Activated CD8-positive, alpha-beta memory T cell treated with anti-CD3 and anti-CD28 coated beads for 48 hours (primary cell): ENCODE measurements at places on chromosomes 3 and 15.

DNA sequence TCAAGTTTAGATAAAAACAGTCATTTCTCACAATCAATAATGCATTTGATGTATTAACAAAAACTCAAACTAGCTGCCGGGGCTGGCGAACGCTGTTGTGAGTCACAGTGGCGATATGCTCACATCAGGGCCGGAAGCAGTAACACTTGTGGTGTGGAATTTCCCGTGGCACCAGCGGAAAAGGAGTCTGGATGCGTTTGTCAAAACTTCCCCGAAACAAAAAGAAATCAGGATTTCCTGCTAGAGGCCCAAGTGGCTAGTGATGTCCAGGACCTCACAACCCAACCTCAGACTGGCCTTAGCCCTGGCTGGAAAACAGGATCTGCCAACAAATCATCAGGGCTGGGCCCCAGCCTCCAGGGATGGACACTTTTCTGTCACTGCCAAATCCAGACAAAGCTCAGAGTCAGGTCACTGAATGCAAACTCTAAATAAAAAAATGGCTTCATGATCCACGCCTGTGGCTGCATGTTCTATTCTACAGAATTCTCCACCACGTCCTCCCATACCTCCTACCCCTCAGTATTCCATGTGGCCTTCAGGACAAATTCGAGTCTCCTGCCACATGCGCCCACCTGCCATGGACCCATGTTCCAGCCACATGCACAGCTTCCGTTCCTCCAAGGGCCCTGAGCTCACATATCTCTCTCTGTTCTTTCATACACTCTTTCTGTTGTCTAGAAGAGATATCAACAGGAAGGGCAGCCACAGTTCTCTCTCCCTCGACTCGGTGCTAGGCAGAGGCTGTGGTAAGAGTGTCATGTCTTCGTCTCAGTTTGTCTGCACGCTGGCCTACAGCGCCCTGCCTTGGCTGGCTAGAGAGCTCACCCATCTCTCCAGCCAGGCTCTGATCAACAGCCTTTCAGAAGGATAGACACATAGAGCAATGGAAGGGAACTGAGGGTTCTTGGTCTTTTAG lies 35.4 kb downstream of the EHD4 start:
- peak; percentile 12 for DNase-seq

GRCh38 chr3:39843440-39843839 lies 34.0 kb downstream of the MYRIP start:
- DNase-seq = no peak

GRCh38 chr3:45098310-45098709 lies 47.9 kb downstream of the CDCP1 start:
- no peak for DNase-seq

- no peak for DNase-seq
Measured at GRCh38 chr15:88748081-88748480, 55.2 kb upstream of the ACAN start.

DNA sequence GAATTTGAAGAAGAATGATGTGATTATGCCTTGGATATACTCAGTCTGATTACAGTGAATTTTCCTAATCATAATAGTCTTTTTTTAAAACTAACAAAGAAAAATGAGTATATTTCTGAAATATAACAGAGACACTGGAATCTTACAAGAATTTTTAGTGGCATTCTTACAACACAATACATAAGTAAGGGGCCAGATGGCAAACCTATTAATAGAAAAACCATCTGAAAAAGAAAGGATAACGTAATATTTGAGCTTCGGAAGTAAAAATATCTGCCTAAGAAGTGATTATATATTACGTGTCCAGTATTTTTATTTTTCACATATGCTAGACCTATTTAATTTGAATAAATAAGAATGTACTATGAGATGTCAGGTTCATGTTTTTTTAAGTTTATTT lies 452.8 kb downstream of the NAALADL2 start:
- no peak for DNase-seq

- DNase-seq = no peak
Measured at GRCh38 chr3:32208447-32208846, 30.0 kb upstream of the CMTM8 start.

- no peak for DNase-seq
Measured at GRCh38 chr3:52705438-52705687, 228 bp downstream of the GLT8D1 start.

DNA sequence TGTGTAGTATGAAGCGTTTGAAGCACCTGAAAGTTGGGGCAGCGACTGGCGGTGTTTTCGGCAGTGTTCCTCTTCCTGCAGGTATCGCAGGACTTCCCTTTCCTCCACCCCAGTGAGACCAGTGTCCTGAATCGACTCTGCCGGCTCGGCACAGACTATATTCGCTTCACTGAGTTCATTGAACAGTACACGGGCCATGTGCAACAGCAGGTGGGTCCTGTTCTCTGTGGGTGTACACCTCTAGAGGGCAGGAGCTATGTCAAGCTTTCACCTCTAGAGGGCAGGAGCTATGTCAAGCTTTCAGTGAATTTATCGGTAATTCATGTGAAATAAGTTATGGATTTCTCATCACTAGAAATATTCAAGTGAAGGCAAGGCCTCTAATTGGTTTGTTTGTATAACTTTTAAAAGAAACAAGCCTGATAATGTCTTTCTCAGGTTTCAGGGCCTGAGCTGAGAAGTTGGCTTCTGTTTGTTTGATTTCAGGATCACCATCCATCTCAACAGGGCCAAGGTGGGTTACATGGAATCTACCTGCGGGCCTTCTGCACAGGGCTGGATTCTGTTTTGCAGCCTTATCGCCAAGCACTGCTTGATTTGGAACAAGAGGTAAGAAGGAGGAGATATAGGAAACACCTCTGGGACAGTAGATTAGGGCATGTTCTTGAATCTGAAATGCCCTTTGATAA lies 5.3 kb downstream of the TUBGCP4 start:
- DNase-seq = no peak

GRCh38 chr3:8641472-8641871 lies 3.1 kb downstream of the SSUH2 start:
- no peak for DNase-seq

- DNase-seq = no peak
Measured at GRCh38 chr15:32870240-32871033, 152.6 kb downstream of the GREM1 start.

- no peak for DNase-seq
Measured at GRCh38 chr3:35254917-35255316, 384.4 kb upstream of the ARPP21 start.

- no peak for DNase-seq
Measured at GRCh38 chr3:9021271-9022009, 58.2 kb upstream of the RAD18 start.

DNA sequence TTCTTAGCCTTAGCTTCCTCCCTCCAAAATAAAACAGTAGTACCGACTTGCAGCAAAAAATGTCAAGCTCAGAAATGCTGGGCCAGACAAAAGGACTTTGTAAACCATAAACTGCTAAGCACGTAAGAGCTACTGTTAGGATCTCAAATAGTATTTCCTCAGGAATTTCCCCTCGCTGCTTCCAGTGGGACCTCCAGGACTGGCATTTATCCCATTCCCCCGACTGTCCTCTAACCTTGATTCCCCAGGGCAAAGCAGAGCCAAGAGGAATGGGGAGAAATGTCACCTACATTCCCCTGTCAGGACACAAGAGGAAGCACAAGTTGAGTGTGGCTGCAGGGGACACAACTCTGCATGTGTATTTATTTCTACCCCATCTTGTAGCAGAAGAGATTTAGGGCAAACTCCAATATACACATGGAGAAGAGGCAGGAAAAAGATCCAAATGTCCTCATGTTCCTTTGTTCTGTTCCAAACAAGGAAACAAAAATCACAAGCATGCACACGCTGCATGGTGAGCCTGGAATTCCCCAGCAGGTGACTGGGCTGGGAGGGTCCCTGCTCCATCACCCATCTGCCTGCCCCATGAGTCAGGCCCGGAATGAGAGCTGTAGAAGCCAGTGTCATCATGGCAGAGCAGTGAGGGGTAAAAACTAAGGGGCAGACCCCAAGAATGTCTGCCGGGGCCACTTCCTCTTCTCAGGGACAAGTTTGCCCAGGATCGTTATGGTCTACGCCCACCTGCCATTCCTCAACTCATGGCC lies 4.2 kb downstream of the STOML1 start:
- DNase-seq = no peak

- DNase-seq = no peak
Measured at GRCh38 chr3:141126661-141127343, 75.7 kb downstream of the SPSB4 start.

- DNase-seq = no peak
Measured at GRCh38 chr3:37862219-37862902, 681 bp downstream of the CTDSPL start.

DNA sequence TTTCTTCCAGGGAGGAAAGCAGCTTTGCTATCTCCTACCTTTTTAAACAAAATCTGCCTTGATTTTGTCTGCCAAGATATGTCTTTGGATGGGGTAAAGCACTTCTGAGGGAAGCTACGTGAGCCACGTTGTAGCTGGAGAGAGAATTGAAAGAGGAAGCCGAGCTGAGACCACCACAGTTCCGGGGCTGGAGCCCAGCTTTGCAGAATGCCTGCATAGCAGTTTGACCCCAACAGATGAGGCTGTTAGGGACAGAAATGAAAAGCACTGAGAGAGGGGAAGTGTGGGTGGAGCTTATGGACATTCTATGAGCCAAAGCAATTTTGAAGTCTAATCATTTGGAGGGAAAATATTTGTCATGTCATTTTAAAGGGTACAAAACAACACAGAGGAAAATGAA lies 45.4 kb downstream of the LIPC start:
- no peak for DNase-seq

DNA sequence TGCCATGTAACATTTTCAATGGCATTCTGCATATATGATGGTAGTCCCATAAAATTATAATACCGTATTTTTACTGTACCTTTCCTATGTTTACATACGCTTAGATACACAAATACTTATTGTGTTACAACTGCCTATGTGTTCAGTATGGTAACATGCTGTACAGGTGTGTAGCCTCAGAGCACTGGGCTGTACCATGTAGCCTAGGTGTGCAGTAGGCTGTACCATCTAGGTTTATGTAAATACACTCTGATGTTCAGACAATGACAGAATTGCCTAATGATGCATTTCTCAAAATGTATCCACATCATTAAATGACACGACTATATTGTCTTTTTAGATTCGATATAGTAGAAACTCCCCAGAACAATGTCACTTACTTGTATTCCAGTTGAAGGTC lies 22.7 kb downstream of the CD80 start:
- no peak for DNase-seq

DNA sequence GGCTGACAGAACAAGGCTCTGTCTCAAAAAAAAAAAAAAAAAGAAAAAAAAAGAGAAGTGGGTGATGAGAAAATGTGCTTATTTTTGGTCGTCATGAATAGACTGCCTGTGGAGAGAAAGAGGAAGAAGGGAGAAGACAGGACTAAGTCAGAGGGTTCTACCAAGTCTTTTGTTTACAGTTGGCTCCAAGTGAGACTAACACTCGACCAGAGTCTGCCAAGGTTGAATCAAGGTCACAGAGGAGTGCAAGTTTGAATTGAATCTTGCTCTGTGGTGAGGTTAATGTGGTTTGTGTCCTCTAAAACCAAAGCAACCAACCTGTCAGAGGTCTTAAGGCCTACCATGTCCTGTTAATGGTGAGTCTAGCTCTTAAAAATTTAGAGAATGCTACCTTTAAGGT lies 334.1 kb upstream of the GRM7 start:
- DNase-seq = no peak

- no peak for DNase-seq
Measured at GRCh38 chr3:134517791-134518190, 31.9 kb downstream of the CEP63 start.

GRCh38 chr15:31300981-31301672 lies 25.5 kb upstream of the KLF13 start:
- DNase-seq = no peak

- no peak for DNase-seq
Measured at GRCh38 chr3:194009019-194009418, 126.9 kb upstream of the HES1 start.

DNA sequence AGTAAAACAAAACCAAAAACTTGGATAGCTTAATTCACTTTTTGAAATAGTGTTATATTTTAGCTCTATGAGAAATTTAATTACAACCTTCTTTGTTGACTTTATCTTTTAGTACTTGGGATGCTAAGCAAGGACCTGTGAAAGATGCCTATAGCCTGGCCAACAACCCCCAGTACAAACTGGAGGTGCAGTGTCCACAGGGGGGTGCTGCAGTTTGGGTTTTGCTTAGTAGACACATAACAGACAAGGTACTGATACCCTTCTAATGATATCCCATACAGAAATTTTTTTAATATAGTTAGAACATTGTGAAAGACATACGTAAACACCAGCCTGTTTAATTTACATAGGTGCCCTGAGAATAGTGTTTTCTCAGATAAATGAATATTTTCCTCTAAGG lies 35.3 kb downstream of the CAPN7 start:
- DNase-seq = no peak

- DNase-seq = no peak
Measured at GRCh38 chr15:68010361-68011153, 43.6 kb upstream of the PIAS1 start.

GRCh38 chr3:184371570-184372018 lies 6.4 kb downstream of the THPO start:
- no peak for DNase-seq

DNA sequence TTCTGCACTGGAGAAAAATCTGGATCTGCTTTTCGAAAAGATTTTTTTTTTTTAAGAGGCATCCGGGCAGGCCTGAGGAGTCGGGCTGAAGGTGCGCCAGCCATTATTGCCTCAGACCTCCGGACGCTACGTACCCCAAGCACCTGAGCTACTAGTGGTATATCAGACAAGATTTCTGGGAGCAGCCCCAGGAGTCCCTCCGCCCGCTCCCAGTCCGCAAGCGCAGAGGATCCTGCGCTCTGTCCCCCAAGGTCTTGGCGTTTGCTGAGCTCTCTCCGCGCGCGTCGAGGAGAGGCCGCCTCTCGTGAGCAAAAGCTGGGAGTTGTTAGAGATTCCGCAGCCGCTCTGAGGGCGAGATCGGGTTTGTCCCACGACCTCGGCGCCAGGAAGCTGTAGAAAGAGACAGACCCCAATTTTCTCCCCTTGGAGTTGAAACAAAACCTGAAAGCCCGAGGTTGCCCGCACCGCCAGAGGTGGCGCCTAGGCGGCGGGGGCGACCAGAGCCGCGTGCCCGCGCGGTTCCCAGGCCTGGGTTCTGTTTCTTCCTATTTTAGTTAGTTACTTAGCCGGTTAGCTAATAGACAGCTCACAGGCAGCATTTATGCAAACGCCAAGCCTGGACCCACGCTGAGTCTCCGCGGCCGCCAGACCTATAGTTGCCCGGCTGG lies 72.5 kb upstream of the POLG start:
- DNase-seq = no peak

- DNase-seq = no peak
Measured at GRCh38 chr15:67359431-67360079, 105.0 kb downstream of the IQCH start.

- DNase-seq = no peak
Measured at GRCh38 chr3:171342783-171343420, 117.3 kb downstream of the TNIK start.
